ENCODE measurements at places on chromosomes 4 and X.

GRCh38 chr4:156038772-156039171 lies 85.1 kb upstream of the CTSO start:
- no peak for DNase-seq

- no peak for DNase-seq
These were observed 304.6 kb downstream of the SPRY1 start for GRCh38 chr4:123701131-123701575.

DNA sequence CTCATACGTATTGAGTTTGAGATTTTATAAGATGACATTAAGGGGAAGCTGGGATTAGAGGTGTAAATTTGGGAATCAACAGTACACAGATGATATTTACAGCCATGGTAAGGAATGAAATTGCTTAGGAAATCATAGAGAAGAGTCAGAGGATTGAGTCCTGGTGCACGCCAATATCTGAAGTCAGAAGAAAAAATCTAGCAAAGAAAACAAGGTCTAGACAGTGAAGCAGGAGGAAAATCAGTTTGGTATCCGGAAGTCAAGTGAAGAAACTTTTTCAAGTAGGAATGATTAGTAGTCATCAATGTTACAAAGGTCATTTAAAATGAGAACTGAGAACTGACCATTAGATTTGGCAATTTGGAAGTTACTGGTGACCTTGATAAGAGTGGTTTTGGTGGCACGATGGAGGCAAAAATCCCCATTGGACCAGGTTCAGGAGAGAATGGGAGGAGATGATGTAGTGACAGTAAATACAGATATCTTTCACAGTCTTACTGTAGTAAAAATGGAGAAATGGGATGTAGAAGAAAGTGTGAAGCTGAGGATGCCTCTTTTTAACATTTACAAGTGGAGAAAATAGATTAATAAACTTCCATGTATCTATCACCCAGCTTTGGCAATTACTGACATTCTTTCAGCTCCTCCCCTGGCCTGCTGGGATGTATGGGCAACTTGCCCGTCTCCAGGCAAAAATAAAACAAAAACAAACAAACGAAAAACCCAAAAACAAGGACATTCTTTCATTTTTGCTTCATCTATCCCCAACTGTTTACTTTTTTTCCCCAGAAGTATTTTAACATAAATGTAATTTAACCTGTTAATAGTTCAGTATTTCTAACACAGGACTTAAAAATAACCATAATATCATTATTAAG lies 11.4 kb upstream of the GPR34 start:
- no peak for DNase-seq

DNA sequence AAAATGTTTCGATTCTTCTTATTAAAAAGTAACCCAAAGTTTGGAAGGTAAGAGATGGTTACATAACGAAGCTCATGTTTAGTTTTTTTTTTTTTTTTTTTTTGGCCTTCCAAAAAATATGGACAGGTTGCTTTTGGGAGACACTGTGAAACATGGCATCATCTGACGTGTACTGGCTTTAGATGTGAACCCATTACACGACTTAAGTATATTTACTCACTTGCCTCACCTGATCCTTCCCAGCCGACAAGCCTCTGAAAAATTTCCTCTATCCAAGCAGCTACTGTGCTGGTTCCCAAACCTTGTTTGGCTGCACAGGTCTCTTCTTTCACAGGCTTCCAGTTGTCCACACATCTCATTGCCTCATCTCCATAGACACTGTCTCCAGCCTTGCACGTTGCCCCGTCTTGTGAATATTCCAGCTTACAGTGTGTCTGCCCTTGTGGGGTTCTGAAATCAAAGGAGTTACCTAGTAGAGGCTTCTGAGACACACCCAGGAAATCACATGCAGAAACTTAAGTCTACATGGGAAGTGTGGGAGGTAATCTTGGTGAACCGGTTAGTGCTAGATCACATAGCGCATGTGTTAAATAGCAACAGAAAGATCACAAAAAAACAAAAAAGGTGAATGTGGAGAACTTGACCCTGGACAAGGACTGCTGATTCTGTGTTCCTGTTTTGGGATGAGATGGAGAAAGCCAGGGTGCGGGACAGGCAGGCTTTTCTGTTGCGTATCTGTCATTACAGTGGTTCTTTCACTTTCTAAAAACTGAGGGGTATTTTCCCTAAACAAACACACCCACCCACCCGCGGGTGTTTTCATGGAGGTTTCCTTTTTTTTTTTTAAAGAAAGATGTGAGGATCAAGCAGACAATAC lies 328.6 kb downstream of the ARHGAP10 start:
- DNase-seq: no peak

- DNase-seq: peak; percentile 4
These were observed 41.6 kb upstream of the ACSL4 start for GRCh38 chrX:109774706-109775105.

- no peak for DNase-seq
These were observed 31.2 kb downstream of the LGI2 start for GRCh38 chr4:24999392-25000089.

GRCh38 chr4:10925996-10926395 lies 241.4 kb upstream of the CLNK start:
- DNase-seq: no peak

DNA sequence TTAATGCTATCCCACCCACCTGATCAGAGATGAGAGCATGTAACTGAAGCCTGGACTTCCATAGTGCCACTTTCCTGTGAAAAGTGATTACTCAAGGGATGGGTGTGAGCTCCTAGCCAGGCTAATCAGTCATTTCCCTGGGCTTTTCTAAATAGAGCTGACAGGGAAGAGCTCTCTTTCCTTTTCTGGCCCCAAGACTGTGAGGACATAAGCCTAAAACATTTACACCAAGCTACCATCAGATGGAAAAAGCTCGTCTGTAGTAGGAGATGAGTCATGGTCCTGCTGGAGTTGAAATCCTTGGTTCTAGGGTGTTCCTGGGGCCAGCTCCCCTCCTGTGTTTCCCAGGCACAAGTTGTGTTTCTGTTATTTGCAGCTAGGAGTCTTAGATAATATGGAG lies 52.4 kb upstream of the NDP start:
- no peak for DNase-seq

GRCh38 chr4:157882901-157883300 lies 289.9 kb downstream of the GASK1B start:
- DNase-seq: no peak
